Heart left ventricle (tissue), 16 donors: ENCODE measurements at places on chromosomes 4 and X. TPM values are rescaled to one million over a fixed set of nuclear protein-coding genes. Genes with fewer than 3 reads are reported as not detected.
A peak's percentile ranks its signal among the peaks of the same experiment; 100 is the strongest.

GRCh38 chr4:80295336-80295735, 28.9 kb downstream of the FGF5 start:
- no peak overlapping the region for H3K27ac ChIP-seq
- H3K4me3 ChIP-seq = no peak overlapping the region
- DNase-seq = no peak
- H3K36me3 ChIP-seq = no peaks in the 10 kb centered on the region
- H3K4me1 ChIP-seq = no peaks in the 10 kb centered on the region

DNA sequence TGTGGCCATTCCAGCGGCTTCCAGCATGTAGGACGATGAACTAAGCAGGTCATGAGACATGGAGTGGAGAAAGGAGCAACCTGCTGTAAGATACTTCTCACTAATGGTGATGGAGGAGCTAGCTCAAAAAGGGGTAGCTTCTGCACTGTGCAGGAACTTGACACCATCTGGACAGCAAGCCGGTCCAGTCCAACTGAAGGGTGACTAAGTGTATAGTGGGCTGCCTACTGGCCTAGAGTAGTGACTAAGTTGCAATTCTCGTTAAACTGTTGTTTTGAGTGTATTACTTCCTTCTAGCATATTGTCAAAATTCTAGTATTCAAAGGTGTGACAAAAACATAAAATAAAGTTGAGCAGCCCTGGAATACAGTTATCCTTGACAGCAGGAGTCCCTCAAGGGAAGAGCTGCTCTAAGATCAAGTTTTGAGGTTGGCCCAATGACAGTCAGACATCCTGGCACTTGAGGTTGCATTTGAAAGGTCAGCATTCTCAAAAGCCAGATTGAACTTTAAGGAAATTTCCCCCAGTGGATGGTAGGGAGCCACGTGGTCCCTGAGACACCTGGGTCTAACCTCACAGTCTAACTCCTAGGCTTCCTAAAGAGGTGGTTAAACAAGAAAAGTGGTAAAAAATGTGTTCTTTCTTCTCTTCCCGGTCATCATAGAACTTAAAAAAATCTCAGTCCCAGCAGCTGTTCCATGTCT, 8.0 kb downstream of the CETN2 start:
- H3K36me3 ChIP-seq = no peaks in the 10 kb centered on the region
- H3K27ac ChIP-seq = no peak overlapping the region
- H3K4me1 ChIP-seq = no peaks in the 10 kb centered on the region
- H3K4me3 ChIP-seq = no peak overlapping the region
- no peaks in the 10 kb centered on the region for H3K27me3 ChIP-seq
- no peak for DNase-seq

UBE2D3 gene
- total RNA-seq = 216 TPM

RPL39 gene
- 1,165 TPM for total RNA-seq

DNA sequence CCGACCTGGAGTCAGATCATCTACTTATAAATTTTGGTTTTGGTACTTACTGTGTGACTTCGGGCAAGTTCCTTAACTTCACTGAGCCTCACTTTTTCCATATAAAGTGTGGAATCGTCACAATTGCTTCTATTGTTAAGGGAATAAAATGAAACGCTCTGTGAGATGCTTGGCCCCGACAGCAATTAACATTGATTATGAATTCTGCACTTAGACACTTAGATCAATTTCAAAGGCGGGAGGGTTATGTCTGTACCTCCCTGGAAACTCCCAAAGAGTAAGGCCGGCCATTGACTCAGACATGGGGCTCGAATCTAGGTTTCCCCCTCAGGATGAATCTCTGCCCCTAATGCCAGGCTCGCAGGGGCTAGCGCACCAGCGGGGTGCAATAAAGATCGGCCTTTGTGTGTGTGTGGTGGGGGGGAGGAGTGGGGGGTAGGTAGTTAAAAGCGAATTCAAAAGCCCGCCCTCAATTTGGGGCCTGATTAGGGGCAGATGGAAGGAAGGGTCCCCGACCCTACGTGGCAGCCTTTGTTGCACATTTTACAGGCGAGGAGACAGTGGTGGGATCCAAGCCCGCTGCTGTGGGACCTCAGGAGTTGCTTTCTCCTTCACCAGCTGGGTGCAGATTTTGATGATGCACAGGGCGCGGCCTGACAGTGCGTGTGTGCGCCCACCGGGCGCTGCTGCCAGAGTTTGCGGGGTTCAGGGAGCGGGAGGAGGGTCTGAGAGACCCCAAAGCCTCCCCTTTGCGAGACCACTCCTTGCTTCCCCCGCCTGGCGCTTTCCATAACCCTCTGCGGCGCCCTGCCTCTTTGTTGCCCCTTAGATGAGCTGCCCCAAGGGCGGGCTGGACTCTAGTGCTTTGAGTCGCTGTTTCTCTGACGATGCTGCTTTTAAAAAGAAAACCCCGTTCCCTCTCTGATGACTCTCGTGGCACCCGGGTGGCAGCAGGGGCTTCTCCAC, 9.6 kb downstream of the MSX1 start:
- no peaks in the 10 kb centered on the region for H3K36me3 ChIP-seq
- H3K27me3 ChIP-seq = peaks cover 99% of the 10 kb centered on the region
- H3K4me3 ChIP-seq = no peak overlapping the region
- H3K4me1 ChIP-seq = peaks cover 20% of the 10 kb centered on the region
- no peak overlapping the region for H3K27ac ChIP-seq
- no peak for DNase-seq

GRCh38 chr4:123777373-123777772, 380.8 kb downstream of the SPRY1 start:
- peak overlapping the region; percentile 68 for H3K27ac ChIP-seq
- no peak overlapping the region for H3K4me3 ChIP-seq
- no peaks in the 10 kb centered on the region for H3K36me3 ChIP-seq
- no peaks in the 10 kb centered on the region for H3K27me3 ChIP-seq
- peaks cover 15% of the 10 kb centered on the region for H3K4me1 ChIP-seq

GRCh38 chr4:105956569-105956968, 61.3 kb downstream of the NPNT start:
- H3K4me1 ChIP-seq = no peaks in the 10 kb centered on the region
- H3K27ac ChIP-seq = no peak overlapping the region
- no peaks in the 10 kb centered on the region for H3K36me3 ChIP-seq

DNA sequence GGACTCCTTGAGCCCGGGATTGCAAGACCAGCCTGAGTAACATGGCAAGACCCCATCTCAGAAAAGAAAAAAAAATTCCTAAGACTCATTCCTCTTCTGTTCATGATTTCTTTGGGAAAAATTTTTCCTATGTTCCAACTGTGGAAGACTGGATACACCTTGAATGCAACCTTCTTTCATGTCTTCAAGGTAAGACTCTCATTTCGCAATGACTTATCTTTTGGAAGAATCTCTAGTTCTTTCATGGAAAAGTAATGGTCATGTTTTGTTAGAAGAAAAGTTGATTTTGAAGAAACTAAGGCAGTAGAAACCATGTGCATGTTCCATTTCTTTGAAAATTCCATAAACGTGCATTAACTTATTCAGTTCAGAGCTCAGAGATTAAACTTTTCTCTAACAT, 26.0 kb upstream of the BBS12 start:
- DNase-seq = no peak
- no peak overlapping the region for H3K4me3 ChIP-seq
- no peaks in the 10 kb centered on the region for H3K36me3 ChIP-seq
- H3K4me1 ChIP-seq = peaks cover 6% of the 10 kb centered on the region
- H3K27ac ChIP-seq = no peak overlapping the region
- no peaks in the 10 kb centered on the region for H3K27me3 ChIP-seq

DNA sequence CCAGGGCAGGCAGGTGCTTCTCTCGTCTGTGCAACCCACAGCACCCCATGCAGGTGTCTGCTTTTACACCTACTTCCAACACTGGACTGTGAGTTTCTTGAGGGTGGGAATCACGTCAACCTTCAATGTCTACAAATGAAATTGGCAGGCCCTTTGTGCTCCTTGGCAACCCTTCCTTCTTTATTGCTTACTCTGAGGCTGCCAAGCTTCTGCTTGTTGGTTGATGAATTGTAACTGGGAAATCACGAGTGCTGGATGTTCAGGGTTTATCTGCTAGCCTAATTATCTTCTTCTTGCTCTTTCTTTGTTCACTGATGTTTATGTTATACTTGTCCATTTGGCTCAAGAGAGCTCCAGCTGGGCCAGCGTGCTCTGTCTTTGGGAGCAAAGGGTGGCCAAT, 2.5 kb upstream of the DGAT2L6 start:
- no peaks in the 10 kb centered on the region for H3K36me3 ChIP-seq
- DNase-seq = no peak
- H3K27me3 ChIP-seq = no peaks in the 10 kb centered on the region

DNA sequence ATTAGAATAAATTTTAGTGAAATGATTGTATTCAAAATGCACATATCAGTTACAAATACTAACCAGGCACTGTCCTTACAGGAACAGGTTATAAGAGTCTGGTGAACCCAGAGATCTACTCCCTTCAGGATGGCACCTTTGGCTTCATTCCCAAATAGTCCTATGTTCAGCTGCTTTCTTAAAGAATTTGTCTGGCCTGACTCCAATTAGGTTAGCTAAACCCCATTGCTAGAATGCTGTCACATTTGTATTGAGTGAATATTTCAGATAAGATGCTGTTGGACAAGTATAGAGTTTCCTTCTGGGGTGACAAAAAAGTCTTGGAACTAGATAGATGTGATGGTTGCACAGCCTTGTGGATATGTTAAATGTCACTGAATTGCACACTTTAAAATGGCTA, 69.4 kb downstream of the EFHC2 start:
- no peaks in the 10 kb centered on the region for H3K4me1 ChIP-seq
- no peak overlapping the region for H3K27ac ChIP-seq
- no peaks in the 10 kb centered on the region for H3K36me3 ChIP-seq
- H3K27me3 ChIP-seq = no peaks in the 10 kb centered on the region
- DNase-seq = no peak

GRCh38 chrX:20060961-20061748, 55.6 kb downstream of the MAP7D2 start:
- H3K4me1 ChIP-seq = no peaks in the 10 kb centered on the region
- H3K36me3 ChIP-seq = no peaks in the 10 kb centered on the region
- no peak overlapping the region for H3K4me3 ChIP-seq
- no peaks in the 10 kb centered on the region for H3K27me3 ChIP-seq
- no peak overlapping the region for H3K27ac ChIP-seq

DNA sequence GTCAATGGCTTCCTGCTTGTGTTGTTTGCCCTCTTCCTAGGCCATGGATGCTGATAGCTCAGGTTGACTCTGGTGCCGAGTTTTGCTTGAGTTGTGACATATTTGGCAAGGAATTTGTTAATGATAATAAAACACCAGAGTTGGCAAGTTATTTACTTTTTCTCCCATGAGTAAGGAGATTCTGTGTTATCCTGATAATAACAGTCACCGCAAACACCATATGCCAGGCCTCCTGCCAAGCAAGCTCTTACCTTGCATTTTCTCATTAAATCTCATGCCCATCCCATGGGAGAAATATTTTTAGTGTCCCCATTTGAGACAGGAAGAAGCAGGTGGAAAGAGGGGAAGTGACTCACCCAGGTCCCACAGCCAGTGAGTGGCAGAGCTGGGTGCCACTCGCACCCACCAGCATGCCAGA, 67.4 kb upstream of the CLCN4 start:
- H3K36me3 ChIP-seq = peaks cover 3% of the 10 kb centered on the region
- DNase-seq = no peak
- no peaks in the 10 kb centered on the region for H3K27me3 ChIP-seq
- no peak overlapping the region for H3K27ac ChIP-seq
- peaks cover 29% of the 10 kb centered on the region for H3K4me1 ChIP-seq
- H3K4me3 ChIP-seq = no peak overlapping the region

DNA sequence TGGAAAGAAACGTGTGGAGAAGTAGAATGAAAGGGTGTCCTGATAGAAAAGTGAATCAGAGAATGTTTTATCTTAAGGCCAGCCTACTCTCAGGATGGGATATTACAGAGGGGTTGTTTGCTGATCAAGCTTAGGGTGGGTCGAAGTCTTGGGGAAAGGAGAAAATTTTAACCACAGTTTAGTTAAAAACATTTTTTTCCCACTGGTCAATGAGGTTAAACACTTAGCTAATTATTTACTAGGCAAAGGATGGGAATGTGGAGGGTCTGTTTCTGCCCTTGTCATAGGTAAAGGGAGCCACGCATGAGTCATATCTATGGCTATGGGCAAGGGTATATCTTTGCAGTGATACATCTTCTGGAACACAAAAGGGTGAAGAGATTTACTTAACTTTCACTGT, 16.1 kb upstream of the SULT1E1 start:
- no peak for DNase-seq
- no peaks in the 10 kb centered on the region for H3K4me1 ChIP-seq
- H3K27ac ChIP-seq = no peak overlapping the region
- no peaks in the 10 kb centered on the region for H3K36me3 ChIP-seq
- H3K27me3 ChIP-seq = no peaks in the 10 kb centered on the region
- H3K4me3 ChIP-seq = no peak overlapping the region

GRCh38 chrX:8139716-8140115, 31.4 kb downstream of the VCX2 start:
- H3K4me3 ChIP-seq = no peak overlapping the region
- no peak overlapping the region for H3K27ac ChIP-seq
- DNase-seq = no peak
- H3K36me3 ChIP-seq = no peaks in the 10 kb centered on the region

CT45A10 gene
- not detected for total RNA-seq

C4orf50 gene
- total RNA-seq = not detected

RHOXF2 gene
- total RNA-seq = not detected

- no peaks in the 10 kb centered on the region for H3K27me3 ChIP-seq
- no peak for DNase-seq
- H3K27ac ChIP-seq = no peak overlapping the region
These were observed 14.7 kb downstream of the RHOH start for GRCh38 chr4:40211224-40212185.

DNA sequence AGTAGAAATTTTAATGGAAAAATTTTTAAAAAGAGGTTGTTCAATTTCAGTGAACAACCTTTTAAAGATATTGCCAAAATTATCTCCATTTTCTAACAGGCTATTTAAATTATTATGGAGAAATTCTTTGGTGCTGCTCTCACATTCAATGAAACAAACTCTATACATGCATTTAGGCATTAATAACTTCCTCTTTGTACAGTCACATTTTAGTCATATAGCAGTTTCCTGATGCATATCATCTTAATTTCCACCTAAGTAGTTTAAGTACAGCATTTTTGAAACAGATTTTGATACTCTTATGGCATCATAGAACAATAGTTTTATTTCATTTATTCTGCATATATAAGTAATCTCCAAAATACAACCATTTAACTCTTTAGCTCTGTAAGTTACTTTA, 500.1 kb downstream of the STPG2 start:
- no peak overlapping the region for H3K27ac ChIP-seq
- no peak overlapping the region for H3K4me3 ChIP-seq
- H3K4me1 ChIP-seq = no peaks in the 10 kb centered on the region
- H3K27me3 ChIP-seq = no peaks in the 10 kb centered on the region
- H3K36me3 ChIP-seq = no peaks in the 10 kb centered on the region
